Stimulated activated CD4-positive, alpha-beta T cell treated with anti-CD3 and anti-CD28 coated beads, TNF-alpha, amount 100 ng/mL, for 1 hour (primary cell): ENCODE measurements at places on chromosomes 4 and X.

GRCh38 chr4:95272036-95272435 is 276.7 kb downstream of the UNC5C start:
- no peak for DNase-seq

DNA sequence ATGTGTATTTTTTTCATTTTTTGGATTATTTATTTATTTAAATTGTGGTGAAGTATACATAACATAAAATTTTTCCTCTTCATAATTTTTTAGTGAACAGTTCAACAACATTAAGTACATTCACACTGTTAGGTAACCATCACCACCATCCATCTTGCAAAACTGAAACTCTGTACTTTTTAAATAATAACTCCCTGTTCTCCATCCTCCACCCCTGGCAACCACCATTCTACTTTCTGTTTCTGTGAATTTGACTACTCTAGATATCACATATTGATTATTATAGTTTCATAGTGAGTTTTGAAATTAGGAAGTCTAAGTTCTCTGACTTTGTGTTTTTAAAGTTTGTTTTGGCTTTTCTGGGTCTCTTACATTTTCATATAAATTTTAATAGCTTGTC is 89.3 kb upstream of the STX18 start:
- no peak for DNase-seq

DNA sequence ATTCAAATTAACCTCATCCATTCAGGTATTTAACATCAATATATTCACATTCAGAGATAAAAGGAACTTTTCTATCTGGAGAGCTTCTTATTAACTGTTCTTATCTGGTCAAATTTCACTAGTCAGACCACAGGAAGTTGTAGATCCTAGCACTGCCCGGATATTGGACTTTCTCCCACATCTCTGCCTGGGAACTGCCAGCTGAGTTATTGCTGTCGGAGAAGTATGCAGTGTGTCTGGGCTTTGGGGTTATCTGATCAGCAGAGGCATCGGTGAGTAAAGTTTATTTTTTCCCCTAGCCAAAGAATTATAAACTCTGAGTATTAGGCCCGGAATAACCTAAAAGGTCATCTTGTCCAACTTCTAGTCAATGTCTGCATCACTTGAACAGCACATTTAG is 45.1 kb downstream of the OR13H1 start:
- no peak for DNase-seq

DNA sequence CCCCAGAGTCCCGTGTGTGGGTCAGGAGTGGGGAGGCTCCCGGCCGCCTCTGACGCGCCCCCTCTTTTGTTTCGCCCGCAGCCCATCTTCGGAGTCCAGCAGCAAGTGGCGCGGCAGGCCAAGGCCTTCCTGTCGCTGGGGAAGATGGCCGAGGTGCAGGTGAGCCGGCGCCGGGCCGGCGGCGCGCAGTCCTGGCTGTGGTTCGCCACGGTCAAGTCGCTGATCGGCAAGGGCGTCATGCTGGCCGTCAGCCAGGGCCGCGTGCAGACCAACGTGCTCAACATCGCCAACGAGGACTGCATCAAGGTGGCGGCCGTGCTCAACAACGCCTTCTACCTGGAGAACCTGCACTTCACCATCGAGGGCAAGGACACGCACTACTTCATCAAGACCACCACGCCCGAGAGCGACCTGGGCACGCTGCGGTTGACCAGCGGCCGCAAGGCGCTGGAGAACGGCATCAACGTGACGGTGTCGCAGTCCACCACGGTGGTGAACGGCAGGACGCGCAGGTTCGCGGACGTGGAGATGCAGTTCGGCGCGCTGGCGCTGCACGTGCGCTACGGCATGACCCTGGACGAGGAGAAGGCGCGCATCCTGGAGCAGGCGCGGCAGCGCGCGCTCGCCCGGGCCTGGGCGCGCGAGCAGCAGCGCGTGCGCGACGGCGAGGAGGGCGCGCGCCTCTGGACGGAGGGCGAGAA is 117.5 kb downstream of the DCTD start:
- DNase-seq: no peak

- no peak for DNase-seq
Measured at GRCh38 chrX:15511563-15511962, 11.0 kb downstream of the BMX start.
